ENCODE measurements at places on chromosomes 2 and 18. TPM values are rescaled to one million over a fixed set of nuclear protein-coding genes. Genes with fewer than 3 reads are reported as not detected.

The CNGA3 gene
- total RNA-seq, result 13.7 TPM

The TNP1 gene
- total RNA-seq, result not detected

The DES gene
- 19,781 TPM for total RNA-seq

The PHOSPHO2 gene
- total RNA-seq, result 6.0 TPM

The CYP27C1 gene
- not detected for total RNA-seq

The ERICH2 gene
- not detected for total RNA-seq

The TGFA gene
- total RNA-seq, result 1.7 TPM

The SERTAD2 gene
- total RNA-seq, result 15.2 TPM

The TCF23 gene
- not detected for total RNA-seq

The COBLL1 gene
- total RNA-seq, result 63.1 TPM

DNA sequence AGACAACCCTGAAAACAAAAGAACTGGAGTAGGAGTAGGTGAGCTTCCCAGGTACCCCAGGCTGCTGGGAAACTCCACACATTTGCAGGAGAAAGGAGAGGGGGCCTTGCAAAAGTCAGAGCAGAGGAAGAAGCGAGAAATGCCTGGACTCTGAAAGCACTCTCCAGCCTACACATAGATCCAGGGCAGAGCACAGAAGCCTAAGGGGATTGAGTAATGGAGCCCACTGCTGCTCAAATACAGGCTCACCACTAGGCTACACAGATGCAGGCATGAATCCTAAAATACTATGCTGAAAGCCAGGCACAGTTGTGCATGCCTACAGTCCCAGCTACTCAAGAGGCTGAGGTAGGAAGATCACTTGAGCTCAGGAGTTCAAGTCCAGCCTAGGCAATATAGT lies 33.4 kb downstream of the OSBPL1A start:
- no peak for DNase-seq

DNA sequence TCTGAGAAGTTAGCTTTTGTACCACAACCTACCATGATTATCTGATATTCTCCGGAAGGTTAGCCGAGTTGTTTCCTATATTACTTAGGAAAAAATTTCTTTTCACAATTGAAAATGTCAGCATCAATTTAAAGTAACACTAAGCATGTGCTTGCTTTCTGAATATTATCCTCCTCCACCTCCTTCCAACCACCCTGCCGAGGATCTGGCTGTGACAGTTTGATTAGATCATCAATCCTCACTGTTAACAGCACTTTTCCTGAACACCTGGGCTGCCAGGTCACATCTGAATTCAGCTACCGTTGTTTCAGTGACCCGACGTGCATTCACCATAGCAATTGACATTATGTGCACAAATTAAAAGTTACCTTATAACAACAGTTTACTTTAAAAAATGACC lies 207.0 kb downstream of the ZNF407 start:
- no peak for DNase-seq

DNA sequence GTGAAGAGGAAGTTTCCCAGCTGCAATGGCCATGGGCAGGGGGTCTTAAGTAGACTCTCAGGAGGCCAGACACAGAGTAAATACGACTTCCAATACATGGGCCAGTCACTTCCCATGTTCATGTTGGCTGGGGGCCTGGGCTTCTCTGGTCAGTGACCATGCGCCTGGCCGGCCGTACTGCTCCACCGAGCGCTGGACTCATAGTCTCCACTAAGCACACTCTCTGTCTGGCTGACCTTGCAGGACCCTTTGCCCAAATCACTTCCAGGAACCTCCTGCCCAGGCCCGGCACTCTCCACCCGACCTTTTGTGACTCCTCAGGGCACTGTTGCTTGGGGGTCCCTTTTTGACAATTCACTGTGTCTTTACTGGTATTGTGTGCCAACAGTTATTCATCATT lies 69.3 kb downstream of the SOWAHC start:
- no peak for DNase-seq

- no peak for DNase-seq
Observed at GRCh38 chr2:226883296-226883795, 47.5 kb downstream of the RHBDD1 start.

DNA sequence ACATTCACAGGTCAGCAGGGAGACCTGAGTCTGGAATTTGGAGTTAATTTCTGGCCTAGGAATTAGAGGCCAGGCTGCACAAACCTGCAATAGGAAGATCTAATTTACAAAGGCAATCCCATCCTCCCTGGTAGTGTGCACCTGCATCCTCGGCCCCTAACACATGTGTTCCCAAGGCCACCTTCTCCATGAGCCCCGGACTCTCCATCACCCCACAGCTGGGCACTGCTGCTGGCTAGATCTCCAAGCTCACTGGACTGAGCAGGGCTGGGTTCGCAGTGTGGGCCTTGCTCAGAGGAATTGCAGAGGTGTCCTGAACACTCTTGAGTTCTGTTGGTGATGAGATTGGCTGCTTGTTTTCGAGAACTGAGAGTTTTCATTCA lies 162.6 kb upstream of the TWIST2 start:
- DNase-seq, result peak; percentile 90

DNA sequence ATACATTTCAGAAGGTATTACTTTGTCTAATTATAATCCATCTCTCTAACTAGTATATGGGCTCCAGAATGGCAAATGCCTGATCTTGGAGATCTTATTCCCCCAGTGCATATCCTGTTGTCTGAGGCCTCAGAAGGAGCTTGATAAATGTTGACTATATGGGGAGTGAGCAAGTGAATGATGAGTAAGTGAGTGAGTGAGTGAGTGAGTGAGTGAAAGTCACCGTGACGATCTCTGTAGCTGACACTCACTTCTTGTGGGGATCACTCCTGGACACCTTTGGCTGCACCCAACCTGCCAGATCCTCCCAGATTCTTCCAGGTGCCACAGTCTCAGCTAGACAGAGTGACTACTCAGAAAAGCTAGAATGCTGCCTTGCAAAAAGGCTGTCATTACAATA lies 2.8 kb downstream of the XDH start:
- DNase-seq, result peak; percentile 70

DNA sequence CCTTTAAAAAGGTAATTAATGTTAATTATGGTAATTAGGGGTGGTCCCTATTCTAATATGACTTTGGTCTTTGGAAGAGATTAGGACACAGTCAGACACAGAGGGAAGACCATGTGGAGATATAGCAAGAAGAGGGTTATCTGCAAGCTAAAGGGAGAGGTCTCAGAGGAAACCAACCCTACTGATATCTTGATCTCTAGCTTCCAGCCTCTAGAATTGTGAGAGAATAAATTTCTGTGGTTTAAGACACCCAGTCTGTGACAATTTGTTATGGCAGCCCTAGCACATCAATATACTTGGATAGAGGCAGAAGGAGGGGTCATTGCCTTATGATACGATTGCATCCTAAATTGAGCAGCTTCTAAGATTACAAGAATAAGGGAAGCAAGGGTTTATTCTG lies 21.3 kb upstream of the NT5C1B start:
- no peak for DNase-seq

DNA sequence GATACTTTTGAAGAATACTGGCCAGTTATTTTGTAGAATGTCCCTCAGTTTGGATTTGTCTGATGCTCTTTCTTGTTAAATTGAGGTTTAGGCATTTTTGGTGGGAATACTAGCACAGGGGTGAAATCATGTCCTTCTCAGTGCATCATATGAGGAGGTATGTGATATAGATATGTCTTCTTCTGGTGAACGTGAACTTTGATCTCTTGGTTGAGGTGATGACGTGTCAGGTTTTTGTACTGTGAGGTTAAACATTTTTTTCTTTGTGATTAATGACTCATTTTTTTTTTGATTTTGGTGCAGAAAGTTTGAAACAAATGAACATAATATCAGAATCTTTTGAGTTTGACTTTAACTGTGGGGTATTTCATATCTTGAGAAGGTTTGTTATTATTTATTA lies 11.0 kb downstream of the ZNF407 start:
- no peak for DNase-seq

- no peak for DNase-seq
Observed at GRCh38 chr18:22185771-22186386, 16.5 kb downstream of the GATA6 start.

DNA sequence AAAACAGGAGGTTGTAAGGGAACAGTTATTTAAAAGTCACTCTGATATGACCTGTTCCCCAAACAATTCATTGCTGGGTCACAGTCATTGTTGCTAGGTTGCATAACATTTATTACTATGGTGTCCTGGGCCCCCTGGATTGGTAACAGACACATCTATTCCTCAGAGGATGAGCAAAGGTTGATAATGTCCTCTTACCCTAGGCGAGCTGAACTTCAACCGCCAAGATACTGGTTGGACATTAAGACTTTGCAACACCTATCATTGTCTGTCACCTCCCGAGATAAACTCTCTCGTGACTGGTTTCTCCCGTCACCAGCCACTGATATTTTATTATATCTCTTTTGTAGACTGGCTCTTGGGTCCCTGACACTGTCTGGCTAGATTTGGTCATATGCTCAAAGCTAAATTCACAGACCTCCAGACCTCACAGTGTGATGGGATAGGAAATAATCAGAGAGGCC lies 361.3 kb downstream of the ZNF521 start:
- DNase-seq, result no peak

DNA sequence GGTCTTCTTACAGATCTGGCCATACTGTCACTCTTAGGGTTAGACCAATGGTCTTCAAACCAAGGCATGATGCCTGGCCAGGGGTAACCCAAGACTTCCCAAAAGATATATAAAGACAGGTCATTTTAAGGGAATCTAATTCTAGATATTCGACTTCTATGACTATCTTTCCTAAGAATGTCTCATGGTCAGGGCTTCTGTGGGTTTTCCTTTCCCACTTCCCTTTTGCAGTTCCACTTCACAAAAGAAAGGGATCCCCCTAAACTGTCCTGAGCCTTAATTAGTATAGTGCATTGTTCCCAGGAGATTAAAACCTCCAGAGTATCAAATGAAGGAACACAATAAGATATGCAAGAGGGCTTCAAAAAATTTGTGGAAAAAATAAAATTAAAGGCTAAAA lies 223.6 kb upstream of the SIX2 start:
- no peak for DNase-seq

DNA sequence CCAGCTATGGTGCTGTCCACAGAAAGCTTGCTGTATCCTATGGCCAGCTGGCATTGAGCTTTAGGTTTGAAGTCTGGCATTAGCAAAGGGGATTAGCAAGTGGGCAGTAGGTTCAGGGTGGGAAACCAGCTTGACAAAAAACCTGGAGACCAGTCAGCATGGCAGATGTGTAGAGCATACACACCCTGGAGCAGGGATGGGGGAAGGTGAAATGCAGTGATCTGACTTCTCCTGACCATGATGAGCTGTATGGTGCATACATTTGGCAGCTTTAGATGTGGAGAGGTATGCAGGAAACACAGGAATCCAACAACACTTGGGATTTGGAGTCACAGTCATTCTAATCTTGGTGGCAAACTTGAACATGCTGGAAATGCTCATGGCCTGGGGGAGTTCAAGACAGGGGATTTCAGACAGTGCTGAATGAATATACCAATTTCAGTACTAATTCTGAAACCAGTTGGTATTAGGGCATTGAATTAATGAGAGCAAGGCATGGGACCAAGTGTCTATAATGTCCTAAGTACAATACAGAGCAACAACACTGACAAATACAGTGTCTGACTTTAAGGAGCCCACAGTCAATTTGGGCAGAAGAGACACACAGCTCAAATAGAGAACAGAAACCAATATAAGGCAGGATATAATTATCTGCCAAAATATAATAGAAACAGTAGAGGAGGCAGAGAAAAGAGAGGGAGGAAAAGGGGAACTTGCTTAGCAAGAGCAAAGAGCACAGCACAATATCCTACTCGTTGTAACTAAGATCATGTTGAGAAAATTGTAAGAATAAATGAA lies 11.8 kb downstream of the ARHGAP15 start:
- no peak for DNase-seq

- no peak for DNase-seq
Observed at GRCh38 chr2:59568461-59568860, 985.0 kb downstream of the BCL11A start.

GRCh38 chr2:165815299-165816141 lies 21.5 kb upstream of the GALNT3 start:
- DNase-seq, result no peak

DNA sequence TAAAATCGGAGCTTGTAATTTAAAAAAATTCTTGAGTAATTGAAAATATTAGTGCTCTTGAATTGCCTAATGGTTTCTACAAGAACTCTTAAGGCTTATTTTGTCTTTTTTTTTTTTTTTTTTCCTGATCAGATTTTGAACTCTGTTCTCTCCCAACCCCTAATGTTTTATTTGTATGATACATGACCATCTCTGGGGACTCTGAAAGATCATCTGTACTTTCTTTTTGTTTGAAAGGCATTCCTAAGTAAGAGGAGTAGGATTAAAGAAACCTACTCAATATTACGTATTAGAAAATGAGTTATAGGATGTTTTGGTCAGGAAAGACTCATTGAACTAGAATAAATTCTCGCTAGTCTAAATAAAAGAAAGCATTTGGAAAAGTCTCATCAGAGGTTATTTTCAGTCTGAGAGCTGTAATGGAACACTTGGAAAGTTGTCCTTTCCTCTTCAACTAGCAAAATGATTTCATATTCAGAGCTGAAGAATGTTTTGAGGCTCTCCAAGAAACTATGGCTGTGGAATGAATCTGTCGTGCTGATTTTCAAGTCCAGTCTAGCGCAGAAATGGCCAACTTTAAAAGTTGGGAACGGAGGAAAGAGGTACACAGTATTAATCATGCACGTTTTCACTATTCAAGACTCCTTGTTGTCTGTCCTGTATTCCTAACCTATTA lies 182.7 kb downstream of the PRPF40A start:
- DNase-seq, result no peak

GRCh38 chr2:217199255-217199630 lies 339.4 kb upstream of the TNP1 start:
- no peak for DNase-seq

GRCh38 chr2:239114119-239114581 lies 266.3 kb downstream of the TWIST2 start:
- no peak for DNase-seq

- no peak for DNase-seq
Observed at GRCh38 chr2:114614592-114614991, 172.2 kb downstream of the DPP10 start.

GRCh38 chr2:104944495-104944894 lies 90.6 kb downstream of the POU3F3 start:
- DNase-seq, result no peak

Data from esophagus muscularis mucosa (tissue), 4 donors.